ENCODE measurements at places on chromosomes 12 and 14. TPM values are rescaled to one million over a fixed set of nuclear protein-coding genes. Genes with fewer than 3 reads are reported as not detected.

Gene SLC2A13
- 27.2 TPM for total RNA-seq

Gene OR10G3
- not detected for total RNA-seq

Gene E2F7
- total RNA-seq, result 32.6 TPM

Gene GDF11
- total RNA-seq, result 6.6 TPM

Gene CDCA3
- total RNA-seq, result 9.0 TPM

Gene RIN3
- total RNA-seq, result 5.6 TPM

Gene ZFHX2
- total RNA-seq, result 0.62 TPM

Gene NTN4
- 8.5 TPM for total RNA-seq
